ENCODE measurements at places on chromosomes 1 and 21. TPM values are rescaled to one million over a fixed set of nuclear protein-coding genes. Genes with fewer than 3 reads are reported as not detected.

The CA6 gene
- not detected for polyA plus RNA-seq

DNA sequence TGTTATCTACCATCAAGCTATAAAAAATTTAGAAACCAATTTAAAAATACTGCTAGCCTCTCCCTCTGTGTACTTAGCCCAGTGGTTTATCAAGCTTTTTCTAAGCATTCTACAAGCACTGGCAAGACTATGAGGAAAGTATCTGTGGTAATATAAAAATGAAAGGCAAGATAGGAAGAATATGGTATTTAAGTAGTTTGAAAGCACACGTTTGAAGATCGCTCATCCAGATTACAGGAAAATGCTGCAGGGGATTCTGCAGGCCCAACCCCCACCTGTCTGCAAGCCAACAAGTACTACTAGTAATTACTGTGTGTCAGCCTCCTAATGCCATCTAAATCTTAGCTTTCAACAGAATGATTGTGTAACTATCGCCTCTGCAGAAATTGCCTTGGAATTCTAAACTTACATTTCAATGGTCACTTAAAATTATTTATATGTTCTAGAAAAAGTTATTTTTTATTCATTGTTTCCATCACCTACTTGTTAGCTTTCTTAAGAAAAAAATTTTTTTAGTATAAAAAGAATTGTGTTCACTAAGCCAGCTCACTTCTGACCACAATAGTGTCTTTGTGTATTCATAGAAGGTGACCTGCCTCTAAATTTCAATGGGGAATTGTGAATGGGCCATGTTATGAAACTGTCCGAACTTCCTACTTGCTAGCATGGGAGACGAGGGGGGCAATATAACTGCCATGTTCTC is 8.5 kb downstream of the ERRFI1 start:
- no peak for DNase-seq

DNA sequence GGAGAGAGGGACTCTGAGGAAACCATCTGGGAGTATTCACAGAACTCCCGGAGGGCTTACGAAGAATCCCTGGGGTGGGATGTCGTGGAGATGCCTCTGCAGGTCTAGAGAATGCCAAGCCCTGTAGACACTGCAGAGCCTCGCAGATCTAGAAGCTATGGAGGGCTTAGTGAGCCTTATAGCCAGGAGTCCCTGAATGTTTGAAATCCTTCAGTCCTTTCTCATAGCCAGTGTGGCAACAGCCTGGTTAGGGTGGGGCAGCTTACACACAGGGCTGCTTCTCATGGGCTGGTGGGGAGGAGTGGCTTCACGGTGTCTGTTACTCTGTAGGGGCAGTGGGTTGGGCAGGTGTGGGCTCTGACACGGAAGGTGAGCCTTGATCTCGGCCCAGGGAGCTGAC is 44.2 kb upstream of the KDM4A start:
- DNase-seq: no peak

GRCh38 chr1:110850627-110851026 is 22.3 kb upstream of the CD53 start:
- DNase-seq: no peak

GRCh38 chr1:14849038-14849437 is 250.6 kb downstream of the KAZN start:
- no peak for DNase-seq

The NHLH1 gene
- polyA plus RNA-seq: not detected

DNA sequence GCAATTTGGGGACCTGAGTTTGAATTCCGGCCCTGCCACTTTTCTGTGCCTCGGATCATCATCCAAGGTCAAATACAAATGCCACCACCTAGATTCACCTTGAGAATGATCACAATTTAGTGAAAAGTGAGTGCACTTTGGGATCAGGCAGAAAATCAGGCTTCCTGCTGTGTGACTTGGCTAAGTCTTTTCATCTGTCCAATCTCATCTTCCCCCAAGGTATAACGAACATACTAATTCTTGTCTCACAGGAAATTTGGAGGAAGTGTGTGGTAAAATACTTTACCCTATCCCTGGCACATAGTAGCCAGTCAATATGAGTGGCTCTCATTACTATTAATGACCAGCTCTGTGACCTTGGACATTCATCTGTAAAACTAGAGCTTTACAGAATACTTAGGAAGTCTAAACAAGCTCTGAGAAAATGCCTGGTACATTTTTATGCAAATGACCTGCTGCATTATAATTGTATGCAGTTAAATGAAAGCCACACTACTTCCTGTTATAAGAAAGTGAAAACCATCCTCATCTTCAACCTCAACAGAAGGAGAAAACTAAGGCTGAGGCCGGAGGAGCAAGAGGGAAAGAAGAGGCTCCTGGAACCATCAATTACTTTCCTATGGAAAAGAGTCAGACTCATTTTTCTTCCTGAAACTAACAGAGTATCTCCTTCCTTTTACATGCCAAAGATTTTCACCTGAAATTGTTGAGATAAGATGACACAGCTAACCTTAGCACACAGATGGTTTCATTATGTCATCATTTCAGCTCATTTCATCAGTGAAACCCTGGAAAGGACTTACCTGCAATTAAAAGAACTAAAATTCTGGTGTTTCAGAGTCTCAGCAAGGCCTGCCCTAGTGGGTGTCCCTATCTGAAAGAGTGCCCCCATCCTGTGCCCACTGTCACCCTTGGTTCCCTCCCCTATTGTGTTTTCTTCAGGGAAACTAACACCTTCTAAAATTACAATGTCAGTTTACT is 32.6 kb upstream of the RGS8 start:
- no peak for DNase-seq

The C1orf167 gene
- polyA plus RNA-seq: 4.9 TPM

The EPB41 gene
- 7.8 TPM for polyA plus RNA-seq

- DNase-seq: peak; percentile 73
Observed at GRCh38 chr21:37367703-37368540, 1.3 kb downstream of the DYRK1A start.

The UHMK1 gene
- polyA plus RNA-seq: 5.6 TPM

The SMIM12 gene
- polyA plus RNA-seq: 98.5 TPM

DNA sequence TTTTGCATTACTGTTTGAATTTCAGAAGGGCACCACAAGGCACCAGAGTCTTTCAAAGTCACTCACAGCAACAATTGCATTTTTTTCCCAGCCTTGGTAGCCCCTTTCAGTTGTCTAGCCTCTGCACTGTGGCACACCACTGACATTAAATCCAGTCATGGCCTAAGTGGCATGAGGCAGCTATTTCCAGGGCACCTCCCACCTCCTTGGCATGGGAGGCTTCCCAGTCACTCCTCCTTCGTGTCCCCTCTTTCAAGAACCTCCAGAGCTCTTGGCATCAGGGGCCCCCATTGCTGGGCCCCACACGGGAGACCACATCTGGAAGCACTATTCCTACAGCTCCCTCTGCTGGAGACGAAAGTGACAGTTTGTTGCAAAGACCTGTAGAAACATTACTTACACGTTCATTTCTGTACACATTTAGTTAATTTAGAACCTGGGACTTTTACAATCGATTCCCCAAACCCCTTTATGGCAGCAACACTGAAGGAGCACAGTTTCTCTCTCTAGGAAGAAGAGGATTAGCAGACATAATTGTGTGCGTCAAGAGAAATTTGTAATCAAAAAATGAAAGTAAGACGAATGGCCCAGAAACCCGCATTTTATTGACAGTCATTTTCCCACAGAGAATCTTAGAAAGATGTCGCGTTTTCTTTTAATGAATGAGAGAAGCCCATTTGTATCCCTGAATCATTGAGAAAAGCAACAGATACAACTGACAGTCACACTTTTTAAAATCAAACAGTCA is 5.7 kb upstream of the CHD5 start:
- DNase-seq: no peak

GRCh38 chr21:40299451-40299850 is 432.2 kb downstream of the PCP4 start:
- DNase-seq: no peak

The SLC2A5 gene
- 0.86 TPM for polyA plus RNA-seq

DNA sequence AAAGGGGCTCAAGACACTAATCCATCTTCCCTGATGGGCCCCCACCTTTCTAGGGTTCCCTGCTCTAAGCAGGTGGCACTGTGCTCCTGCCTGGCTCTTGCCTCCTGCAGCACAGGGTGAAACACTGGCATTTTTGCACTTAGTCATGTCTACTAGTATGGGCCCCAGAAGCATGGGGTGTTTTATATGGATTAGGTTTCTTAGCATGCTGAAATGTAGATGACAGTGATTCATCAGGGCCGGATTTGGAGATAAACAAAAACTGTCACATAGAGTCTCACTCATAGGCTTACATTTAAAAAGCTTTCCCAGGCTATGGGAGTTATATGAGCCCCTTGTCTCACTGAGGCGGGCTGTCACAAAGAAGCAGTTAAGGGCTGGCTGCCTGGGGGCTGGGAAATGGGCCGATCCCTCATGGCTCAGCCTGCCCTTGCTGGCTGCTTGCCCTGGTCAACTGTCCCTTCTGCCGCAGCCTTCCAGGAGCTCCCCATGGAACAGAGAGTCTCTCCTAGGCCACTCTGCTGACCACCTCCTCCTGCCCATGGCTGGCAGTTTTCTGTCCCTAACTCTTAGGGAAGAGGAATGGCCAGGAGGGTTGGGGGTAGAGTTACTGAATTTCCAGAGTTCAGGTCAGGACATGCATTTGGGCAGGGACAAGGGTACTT is 6.5 kb downstream of the GALNT2 start:
- DNase-seq: no peak

DNA sequence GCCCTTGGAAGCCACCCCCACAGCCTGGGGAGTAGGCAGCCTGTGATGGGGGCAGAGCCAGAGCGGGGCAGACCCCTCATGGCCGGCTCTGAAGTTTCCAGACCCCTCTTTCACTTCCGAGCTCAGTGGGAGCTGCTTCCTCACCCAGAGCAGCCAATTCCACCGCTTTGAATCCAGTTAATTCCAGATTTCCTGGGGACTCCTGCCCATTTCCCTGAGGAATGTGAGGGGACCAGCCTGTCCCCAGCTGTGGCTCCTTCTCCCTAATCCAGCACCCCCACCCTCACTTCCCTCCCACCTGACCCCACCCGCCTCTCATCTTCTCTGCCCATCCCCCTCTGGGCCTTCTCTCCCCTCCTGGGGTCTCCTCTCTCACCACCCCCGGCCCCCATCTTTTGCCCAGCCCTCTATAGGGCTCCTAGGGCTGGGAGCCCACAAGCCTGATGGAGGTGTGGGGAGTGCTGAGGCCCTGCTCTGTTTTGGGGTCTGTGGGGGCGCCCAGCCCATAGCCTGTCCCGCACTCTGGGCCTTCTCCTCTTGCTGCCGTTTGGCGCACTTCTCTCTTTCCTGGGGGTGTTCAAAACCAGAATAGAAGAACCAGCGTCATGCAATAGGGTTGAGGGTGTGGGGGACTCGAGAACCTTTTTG is 26.2 kb upstream of the TNFRSF1B start:
- DNase-seq: no peak

DNA sequence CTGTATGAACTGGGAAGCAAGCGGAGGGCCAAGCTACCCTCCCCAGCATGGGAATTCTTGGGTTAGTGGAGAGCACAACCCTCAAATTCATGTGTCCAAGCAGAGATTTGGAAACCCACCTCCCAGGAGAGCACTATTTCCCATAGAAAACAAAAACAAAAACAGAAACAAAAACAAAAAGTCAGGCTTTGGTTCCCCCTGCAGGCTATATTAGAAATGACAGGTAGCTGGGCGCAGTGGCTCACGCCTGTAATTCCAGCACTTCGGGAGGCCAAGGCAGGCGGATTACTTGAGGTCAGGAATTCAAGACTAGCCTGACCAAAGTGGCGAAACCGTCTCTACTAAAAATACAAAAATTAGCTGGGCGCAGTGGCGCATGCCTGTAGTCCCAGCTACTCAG is 10.8 kb downstream of the MINDY1 start:
- DNase-seq: no peak

The SLC25A34 gene
- 25.9 TPM for polyA plus RNA-seq

DNA sequence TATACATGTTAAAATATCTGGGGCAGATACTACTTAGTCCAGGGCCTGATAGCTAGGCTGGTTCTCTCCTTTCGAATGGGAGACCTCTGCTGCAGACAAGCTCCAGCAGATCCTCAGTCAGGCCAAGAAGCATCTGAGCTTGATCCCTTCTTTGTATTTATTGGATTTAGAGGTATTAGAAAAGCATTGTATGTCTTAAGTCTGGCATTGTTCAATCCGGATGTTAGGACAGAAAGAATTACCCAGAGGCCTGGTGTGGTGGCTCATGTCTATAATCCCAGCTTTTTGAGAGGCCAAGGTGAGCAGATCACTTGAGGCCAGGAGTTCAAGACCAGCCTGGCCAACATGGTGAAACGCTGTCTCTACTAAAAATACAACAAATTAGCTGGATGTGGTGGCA is 21.2 kb upstream of the EYA3 start:
- no peak for DNase-seq

GRCh38 chr1:54474310-54475251 is 68.4 kb upstream of the SSBP3 start:
- DNase-seq: peak; percentile 45

The LHX8 gene
- not detected for polyA plus RNA-seq

The ADAM30 gene
- polyA plus RNA-seq: not detected

- DNase-seq: no peak
Observed at GRCh38 chr1:222709700-222710153, 2.6 kb downstream of the AIDA start.

DNA sequence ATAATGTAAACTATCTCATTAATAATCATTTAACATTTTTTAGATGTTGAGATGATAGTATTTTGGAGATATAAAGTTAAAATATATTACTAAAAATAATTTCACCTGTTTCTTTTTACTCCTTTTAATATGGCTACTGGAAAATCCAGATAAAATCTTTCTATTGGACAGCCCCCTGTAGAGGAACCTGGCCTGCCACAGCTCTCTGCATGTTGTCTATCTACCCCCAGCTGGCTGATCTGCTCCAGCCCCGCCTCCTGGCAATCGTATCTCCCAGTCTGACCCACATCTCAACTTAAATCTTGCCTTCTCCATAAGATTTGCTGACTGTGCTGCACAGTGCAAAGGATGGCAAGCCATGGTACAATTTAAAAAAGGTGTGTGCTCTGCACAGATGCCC is 182.8 kb downstream of the SIPA1L2 start:
- DNase-seq: no peak

- DNase-seq: no peak
Observed at GRCh38 chr1:23722652-23723051, 20.6 kb upstream of the ELOA start.

DNA sequence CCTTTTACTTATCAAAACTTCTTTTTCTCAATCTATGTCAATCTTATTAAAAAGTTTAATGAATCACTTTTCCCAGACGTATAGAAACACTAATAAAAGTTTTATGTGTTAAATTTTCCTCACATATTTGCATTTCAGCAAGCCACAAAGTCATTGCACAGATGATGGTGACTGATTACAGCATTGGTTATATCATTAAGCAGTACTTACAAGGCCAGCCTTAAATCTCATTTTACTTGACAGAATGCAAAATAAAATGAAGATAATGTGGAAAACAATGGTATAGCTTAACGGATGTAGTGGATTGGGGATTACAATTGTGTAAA is 39.5 kb downstream of the TMEM200B start:
- no peak for DNase-seq

The SAMSN1 gene
- polyA plus RNA-seq: 2.3 TPM

Measured in heart left ventricle (tissue), 16 donors.